ENCODE measurements at places on chromosomes 2 and 18.

- DNase-seq = peak; percentile 38
Measured at GRCh38 chr2:45585267-45585861, 25.7 kb downstream of the SRBD1 start.

DNA sequence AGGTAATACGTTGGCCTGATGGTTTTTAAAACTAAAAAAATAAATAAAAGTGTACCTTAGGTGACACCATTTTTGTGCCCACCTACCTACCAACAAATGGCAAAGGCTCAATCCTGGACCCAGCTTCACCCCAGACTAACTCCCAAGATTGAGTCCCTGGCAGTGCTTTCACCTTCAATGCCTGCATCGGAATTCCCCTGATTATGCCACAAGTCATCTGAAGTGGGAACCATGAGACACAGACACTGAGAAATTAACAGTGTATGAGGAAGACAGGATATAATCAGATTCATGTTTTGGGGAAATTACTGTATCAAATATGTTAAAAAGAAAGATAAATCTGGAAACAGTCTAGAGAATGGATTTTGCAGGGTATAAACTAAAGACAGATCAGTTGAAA is 41.6 kb downstream of the ZBTB14 start:
- DNase-seq = no peak

- DNase-seq = peak; percentile 75
Measured at GRCh38 chr2:54570925-54571694, 115.0 kb downstream of the SPTBN1 start.

GRCh38 chr2:48601349-48601748 is 16.3 kb upstream of the GTF2A1L start:
- no peak for DNase-seq

- DNase-seq = no peak
Measured at GRCh38 chr2:118878531-118879149, 31.2 kb upstream of the EN1 start.

GRCh38 chr2:146661473-146662096 is 1183.2 kb upstream of the ACVR2A start:
- DNase-seq = no peak

GRCh38 chr18:79741362-79741700 is 56.4 kb upstream of the KCNG2 start:
- DNase-seq = no peak

GRCh38 chr2:12679550-12680072 is 37.1 kb upstream of the TRIB2 start:
- no peak for DNase-seq

DNA sequence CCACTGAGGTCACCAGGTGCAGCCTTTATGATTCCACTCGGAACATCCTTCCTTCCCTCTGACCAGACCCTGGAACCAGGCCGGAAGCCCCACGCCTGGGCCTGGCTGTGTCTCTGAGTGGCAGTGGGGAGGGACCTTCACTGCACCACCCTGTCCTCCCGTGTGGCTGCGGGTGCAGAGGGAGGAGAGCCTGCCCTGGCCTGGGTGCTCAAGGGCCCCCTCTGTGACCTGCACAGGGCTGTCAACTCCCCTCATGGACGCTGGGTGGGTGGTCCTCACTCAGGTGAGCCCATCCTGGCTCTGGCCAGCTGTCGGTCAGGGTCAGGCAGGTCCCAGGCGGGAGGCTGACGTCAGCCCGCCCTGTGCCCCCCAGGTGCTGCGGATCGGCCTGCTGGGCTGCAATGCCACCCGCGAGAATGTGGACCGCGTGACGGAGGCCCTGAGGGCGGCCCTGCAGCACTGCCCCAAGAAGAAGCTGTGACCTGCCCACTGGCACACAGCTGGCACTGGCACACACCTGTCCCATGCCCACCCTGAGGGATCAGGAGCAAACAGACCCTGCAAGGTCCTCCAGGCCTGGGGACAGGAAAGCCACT is 9.8 kb downstream of the AGXT start:
- DNase-seq = no peak

DNA sequence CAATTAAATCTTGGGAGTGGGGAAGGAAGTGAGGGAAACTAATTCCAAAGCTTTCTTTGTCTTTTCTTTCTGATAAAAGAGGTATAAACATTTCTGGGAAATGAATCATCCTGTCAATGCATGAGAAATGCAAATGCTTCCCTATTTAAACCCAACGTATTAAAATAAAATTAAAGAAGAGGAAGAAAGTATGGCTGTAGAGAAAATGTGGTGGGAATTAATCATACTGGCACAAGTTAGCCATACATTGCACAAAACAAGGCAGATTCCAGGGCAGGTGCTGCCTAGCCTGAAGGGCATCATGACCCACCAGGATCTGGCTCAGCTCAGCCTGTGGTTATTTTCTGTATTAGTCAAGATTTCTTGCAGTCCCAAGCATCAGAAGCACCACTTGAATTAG is 338.0 kb downstream of the NYAP2 start:
- no peak for DNase-seq

- no peak for DNase-seq
Measured at GRCh38 chr2:88865801-88866371, 174.4 kb downstream of the RPIA start.

- no peak for DNase-seq
Measured at GRCh38 chr2:74021407-74021755, 36.7 kb downstream of the TET3 start.

DNA sequence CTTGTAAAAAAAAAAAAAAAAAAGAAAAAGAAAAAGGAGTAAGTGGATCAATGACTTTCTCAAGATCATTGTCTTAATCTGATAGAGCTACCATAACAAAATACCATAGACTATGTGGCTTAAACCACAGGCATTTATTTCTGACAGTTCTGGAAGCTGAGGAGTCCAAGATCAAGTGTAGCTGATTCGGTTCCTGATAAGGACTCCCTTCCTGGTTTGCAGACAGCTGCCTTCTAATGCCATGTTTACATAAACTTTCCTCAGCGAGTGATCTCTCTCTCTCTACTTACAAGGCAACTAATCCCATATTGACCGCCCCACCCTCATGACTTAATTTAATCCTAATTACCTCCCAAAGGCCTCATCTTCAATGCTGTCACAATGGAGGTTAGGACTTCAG is 36.5 kb upstream of the SIX2 start:
- no peak for DNase-seq

- DNase-seq = no peak
Measured at GRCh38 chr18:39909706-39910105, 2045.3 kb upstream of the PIK3C3 start.

- peak; percentile 60 for DNase-seq
Measured at GRCh38 chr18:5058768-5059695, 138.0 kb downstream of the AKAIN1 start.

GRCh38 chr2:231932985-231933915 is 7.1 kb upstream of the NPPC start:
- no peak for DNase-seq

GRCh38 chr2:98946855-98947254 is 10.8 kb upstream of the CRACDL start:
- DNase-seq = no peak

DNA sequence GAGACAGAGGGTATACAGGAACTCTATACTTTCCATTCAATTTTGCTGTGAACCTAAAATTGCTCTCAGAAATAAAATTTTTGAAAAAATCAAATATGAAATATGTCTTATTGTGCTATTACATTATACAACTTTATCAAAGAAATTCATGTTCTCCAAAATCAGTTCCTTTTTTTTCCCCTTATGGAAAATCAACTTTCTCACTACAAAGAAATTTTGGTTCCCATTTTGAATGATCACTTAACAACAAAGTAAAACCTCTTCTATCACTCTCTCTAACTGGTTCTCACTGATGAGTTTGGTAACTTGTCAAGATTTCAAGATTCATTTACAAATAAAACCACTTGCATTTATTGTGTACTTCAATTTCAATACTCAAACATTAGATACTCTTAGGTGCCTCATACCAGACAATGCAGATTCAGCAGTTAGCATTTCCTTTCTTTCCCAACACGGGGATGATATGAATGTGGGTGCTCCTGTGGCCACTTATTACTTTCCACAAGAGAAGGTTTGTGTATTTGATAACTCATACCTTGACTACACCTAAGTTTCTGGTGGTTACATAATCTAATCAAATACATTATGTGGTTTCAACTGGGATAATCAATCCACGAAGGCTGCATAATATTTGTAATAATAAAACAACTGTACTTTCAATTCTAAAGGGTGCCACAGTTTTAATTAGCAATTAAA is 6.4 kb downstream of the PSME4 start:
- no peak for DNase-seq

GRCh38 chr2:44931198-44931780 is 10.2 kb upstream of the SIX3 start:
- no peak for DNase-seq

DNA sequence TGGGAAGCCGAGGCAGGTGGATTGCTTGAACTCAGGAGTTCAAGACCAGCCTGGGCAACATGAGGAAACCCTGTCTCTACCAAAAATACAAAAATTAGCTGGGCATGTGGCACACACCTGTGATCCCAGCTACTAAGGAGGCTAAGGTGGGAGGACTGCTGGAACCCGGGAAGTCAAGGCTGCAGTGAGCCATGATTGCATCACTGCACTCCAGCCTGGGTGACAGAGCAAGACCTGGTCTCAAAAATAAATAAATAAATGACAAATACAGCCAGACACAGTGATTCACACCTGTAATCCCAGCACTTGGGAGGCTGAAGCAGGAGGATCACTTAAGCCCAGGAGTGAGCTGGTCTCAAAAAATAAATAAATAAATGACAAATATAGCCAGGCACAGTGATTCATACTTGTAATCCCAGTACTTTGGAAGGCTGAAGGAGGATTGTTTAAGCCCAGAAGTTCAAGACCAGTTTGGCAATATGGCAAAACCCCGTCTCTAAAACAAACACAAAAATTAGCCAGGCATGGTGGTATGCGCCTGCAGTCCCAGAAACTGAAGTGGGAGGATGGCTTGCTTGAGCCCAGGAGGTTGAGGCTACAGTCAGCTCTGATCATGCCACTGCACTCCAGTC is 6.2 kb downstream of the KANSL3 start:
- no peak for DNase-seq

GRCh38 chr2:85771486-85771885 is 17.7 kb downstream of the ATOH8 start:
- no peak for DNase-seq

GRCh38 chr2:167127135-167127534 is 238.9 kb downstream of the XIRP2 start:
- DNase-seq = no peak

DNA sequence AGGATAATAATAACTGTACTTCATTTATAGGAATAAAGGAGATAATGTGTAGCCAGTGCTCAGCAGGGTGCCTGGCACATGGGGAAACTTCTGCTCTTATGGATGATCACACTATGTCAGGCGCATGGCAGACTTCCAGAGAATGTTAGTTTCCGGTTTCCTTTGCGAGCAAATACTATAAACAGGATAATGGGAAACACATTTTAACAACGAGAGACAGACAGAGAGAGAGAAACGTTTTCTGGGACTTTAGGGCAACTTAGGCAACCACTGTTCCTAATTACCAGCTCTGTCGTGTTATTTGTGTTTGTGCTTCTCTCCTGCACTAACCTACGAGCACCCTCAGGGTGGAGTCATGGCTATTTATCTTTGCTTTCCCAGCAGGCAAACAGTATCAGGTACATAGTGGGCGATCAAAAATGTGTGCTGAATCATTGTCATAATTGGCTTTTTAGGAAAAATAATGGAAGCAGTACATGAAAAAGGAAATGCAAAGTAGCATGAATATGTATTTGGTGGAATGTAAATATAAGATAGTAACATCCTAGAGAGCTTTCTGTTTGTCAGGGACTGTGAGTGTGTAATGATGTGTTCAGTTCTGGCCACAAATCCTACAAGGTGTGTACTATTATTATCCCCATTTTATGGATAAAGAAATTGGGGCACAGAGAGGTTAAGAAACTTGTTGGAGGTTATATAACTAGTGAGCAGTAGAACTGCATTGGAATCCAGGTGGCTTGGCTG is 36.8 kb upstream of the IGFBP2 start:
- DNase-seq = no peak

DNA sequence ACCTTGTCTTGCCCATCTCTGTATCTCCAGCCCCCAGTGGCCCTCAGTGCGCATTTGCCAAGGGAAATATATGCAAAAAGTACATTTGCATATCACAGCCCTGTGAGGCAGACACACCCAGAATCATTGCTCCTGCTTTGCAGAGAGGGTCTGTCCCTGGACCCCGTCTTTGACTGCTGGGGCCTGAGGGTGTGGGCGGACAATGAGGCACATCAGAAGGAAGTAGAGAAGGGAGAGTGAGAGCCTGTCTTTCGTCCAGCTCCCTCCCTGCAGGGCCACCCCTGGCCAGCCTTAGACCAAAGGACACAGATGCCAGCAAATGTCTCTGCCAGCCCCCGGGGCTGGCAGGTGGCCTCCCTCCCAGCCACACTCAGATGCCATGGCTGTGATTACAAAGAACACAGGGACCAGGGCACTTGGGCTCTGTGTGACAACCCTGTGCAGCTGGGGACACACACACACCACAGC is 516.2 kb upstream of the MYT1L start:
- DNase-seq = no peak

DNA sequence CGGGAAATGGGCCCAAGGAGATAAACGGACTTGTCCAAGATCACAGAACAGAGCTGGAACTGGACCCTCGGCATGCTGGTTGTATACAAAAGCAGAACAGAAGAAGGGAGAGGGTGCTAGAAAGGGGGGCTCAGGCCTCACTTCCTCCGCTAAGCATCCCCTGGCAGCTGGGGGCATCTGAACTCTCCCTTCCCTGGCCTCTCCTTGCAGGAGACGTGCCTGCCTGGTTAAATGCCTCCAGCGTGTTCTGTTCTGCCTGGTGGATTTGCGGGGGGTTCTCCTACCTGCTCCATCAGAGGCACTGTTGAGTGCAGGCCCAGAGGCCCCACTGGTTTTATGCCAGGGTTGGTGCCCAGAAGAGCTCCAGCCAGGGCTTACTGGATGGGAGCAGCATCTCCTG is 124.7 kb downstream of the ZFP36L2 start:
- DNase-seq = no peak

DNA sequence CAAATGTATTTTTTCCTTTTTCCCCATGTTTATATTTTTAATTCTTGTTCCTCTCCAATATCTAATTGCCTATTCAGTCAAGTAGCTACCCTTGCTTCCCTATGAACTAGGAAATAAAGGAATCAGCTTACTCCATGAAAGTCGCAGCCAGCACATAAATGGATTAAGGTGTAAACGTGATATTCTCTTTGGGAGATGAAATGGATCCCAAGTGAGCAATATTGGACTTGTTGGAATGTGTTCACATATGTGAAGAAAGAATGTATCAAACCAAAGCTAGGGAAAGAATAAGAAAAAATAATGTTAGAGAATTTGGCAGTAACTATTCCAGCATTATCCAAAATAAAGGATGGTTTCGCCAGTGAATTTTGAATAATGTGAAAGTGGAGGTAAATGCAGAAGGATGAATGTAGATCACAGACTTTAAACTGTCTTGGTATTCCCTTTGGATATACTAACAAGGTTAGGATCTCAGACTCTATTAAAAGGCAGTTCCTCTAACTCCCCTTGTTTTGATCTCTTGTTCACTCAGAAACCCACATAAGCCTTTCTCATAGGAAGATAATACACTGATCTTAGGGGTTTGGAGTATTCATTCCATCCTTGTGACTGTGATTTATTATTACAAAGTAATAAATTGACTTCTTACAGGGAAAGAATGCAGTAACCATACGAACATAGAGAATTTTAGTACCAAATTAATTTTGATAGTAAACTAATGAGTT is 208.1 kb downstream of the BABAM2 start:
- DNase-seq = no peak

- no peak for DNase-seq
Measured at GRCh38 chr18:35507192-35507591, 9.4 kb upstream of the INO80C start.
